T-helper 1 cell (primary cell): ENCODE measurements at places on chromosomes 6 and 20.
A peak's percentile ranks its signal among the peaks of the same experiment; 100 is the strongest.

DNA sequence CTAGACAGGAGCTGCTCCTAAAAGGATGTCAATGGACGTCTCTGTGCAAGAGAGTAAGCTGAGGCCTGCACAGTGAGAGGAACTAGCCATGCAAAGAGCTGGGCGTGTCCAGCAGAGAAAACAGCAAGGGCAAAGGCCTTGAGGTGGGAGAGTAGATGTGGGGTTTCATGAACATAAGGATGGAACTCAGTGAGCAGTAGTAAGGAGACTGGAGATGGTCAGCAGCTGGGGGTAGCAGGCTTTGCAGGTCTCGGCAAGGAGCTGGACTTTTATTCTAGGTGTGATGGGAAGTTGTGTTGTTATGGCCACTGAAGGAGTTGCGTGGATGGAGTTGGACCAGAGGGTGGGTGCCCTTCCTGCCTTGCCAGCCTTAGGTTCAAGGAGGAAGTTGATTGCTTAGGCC is 90.7 kb upstream of the SIRPA start:
- DNase-seq = no peak

GRCh38 chr20:38184101-38184500 is 19.0 kb upstream of the TGM2 start:
- no peak for DNase-seq

- DNase-seq = no peak
Observed at GRCh38 chr20:60395991-60396390, 437.8 kb downstream of the CDH26 start.

GRCh38 chr6:169723991-169724493 is 258 bp downstream of the PHF10 start:
- DNase-seq = peak; percentile 24

DNA sequence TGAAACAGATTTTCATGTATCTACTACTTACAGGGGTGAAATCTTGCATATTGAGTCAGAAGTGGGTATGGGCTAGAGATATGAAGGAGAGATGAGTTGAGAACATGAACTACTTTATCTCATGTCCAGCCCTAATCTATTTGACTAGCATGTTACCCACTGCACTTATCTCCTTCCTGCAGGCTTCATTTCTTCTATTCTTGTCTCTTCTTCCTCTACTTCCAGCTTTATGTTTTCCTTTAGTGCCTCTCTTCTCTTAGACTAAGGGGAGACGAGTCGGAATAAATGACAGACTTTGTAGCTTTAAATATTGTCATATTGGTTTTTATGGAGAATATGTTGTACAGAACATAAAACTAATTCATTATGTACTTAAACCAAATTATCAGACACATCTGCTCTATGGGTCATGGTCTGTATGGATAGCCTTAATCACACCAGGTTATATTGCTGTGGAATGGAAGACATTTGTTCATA is 5.3 kb downstream of the RAB32 start:
- no peak for DNase-seq

DNA sequence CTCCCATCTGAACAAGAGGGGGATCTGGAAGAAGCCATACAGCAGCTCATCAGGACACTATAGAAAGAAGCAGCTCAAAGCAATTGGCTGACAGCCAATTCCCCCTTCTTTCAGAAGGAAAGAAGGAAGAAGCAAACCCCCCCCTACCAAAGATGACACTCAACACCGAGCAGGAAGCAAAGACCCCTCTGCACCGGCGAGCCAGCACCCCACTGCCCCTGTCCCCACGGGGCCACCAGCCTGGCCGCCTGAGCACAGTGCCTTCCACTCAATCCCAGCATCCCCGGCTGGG is 1.2 kb downstream of the REM1 start:
- no peak for DNase-seq

DNA sequence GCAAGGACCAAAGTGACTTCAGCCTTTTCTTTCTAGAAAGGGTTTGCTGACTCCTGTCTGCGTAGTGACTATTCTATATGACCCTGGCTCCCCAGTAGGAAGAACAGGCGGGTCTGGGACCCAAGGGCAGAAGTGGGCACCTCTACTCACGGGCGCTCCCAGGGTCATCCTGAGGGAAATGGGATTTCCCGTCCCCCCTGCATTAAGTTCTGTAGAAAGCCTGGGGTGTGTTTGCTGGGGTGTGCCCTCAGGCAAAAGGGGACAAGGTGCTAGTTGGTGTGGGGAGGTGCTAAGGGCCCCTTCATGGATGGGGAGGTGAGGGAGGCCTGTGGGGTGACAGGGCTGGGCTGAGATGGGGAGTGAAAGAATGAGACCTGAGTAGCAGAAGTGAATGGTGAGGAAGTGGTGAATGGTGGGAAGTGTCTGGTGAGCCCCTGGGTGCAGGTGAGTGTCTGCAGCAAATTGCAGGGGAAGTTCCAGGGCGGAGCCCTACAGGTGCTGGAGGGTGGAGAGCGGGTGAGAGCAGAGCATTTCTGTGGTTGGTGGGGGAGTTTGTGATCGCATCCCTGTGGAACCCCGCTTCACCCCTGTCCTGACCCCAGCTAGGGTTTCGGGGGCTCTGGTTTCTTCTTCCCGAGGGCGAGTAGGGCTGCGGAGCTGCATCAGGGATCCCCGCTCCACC is 21.1 kb downstream of the RAET1L start:
- DNase-seq = peak; percentile 41

- no peak for DNase-seq
Observed at GRCh38 chr6:47195011-47195650, 114.6 kb downstream of the TNFRSF21 start.

DNA sequence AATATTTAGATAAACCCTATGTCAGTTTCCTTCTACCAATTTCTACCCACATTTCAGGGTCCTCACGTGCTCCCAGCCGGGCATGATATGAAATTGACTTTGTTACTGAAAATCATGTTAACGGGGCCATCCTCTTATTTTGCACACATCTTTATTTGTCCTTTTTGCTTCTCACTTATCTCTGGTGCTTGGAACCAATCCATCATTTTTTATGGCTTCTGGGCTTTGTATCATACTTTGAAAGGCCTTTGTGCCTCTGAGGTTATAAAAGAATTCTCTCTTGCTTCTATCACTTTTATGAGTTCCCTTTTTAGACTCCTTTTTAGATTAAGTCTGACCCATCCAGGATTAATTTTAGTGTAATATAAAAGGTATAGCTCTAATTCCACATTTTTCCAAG is 117.1 kb upstream of the PRND start:
- no peak for DNase-seq

DNA sequence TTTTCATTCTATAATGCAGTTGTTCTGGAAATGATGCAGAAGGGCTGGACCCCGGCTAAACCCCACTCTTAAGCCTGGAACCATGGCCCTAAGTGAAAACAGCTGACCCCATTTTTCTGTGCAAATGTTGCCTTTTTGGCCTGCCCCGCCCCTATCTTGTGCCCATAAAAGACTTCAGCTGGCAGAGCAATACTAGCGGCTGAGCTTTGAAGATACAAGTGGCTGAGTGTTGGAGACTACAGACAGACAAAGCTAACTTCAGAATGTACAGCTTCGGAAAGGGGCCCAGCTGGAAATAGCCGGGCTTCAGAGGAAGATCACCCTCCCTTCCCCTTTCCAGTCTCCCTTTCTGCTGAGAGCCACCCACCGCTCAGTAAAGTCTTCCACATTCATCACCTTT is 258.6 kb upstream of the SPTLC3 start:
- no peak for DNase-seq

DNA sequence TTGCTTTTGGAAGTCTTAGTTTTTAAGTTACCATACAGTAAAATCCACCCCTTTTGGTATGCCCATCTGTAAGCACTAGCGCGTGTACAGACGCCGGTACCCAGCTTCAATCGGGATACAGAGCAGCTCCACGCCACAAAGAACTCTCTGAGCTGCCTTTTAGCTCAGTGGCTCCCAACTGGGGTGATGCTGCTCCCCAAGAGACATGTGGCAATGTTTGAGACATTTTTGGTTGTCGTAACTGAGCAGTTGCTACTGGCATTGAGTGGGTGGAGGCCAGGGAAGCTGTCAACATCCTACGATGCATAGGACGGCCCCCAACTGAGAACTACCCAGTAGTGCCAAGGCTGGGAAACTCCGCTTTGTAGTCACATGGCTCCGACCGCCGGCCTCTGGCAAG is 73.3 kb downstream of the BMP7 start:
- DNase-seq = no peak

DNA sequence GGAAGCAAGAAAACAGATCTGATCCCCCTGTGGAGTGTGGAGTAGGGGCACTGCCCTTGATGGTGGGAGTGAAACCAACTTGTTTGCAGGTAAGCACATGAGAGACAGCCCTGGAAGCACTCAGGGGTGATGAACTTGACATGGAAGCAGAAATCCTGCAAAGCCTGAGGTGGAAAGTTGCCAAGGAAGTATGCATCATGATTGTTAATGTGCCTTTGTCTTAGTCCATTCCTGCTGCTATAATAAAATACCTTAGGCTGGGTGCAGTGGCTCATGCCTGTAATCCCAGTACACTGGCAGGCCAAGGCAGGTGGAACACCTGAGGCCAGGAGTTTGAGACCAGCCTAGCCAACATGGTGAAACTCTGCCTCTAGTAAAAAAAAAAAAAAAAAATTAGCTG is 40.2 kb upstream of the IFNGR1 start:
- no peak for DNase-seq

DNA sequence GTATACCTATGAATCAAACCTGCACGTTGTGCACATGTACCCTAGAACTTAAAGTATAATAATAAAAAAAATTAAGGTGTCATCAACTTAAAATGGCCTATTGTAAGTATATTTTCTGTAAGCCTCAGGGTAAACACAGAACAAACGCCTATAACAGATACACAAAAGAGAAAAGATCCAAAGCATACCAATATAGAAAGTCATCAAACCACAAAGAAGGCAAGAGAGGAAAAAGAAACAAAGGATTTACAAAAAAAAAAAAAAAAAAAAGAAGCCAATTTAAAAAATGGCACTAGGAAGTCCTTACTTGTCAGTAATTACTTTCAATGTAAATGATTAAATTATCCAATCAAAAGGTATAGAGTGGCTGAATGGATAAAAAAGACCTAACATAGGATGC is 24.6 kb upstream of the ASF1A start:
- DNase-seq = no peak

DNA sequence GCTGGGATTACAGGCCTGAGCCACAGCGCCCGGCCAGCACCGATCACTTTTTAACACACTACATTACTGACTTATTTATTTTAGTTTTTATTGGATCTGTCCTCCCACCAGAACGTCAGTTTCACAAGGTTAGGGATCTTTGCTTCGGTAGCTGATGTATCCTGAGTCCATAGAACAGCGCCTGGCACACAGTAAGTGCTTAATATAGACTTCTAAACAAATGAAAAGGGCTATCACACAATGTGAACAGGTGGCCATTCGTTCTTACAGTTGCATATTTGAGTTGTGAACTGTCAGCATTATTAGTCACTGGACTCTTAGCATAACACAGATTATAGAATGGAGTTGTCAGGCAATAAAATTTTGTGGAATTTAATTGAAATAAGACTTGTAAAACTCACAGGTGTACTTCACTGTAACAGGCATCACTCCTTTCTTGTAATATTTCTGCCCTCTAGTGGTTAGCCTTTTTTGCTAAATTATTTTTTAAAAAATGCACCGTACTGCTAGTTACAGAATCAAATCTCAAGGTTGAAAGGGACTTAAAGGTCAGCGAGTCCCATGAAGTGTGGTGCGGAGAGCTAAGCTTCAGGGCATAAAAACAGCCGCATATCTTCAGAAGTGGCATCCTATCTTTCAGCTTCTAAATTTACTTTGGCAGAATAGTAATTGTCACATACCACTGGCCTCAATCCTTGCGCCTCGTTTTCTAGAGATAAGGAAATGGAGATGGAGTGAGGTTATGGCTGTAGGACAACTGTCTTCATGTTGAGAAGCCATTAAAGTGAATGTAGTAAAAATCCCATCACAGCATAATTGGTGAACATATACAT is 3.4 kb upstream of the TBC1D7 start:
- no peak for DNase-seq

GRCh38 chr20:55354720-55355119 is 650.6 kb downstream of the CBLN4 start:
- DNase-seq = no peak

- no peak for DNase-seq
Observed at GRCh38 chr6:136102991-136103688, 147.0 kb downstream of the MTFR2 start.
